ENCODE measurements at places on chromosomes 1 and 21. TPM values are rescaled to one million over a fixed set of nuclear protein-coding genes. Genes with fewer than 3 reads are reported as not detected.

Gene LRRIQ3
- total RNA-seq, result 0.59 TPM

GRCh38 chr21:41961282-41961701, 7.5 kb upstream of the C2CD2 start:
- peak; percentile 89 for DNase-seq

GRCh38 chr1:234368320-234369032, 4.8 kb upstream of the COA6 start:
- no peak for DNase-seq

Gene FUCA1
- total RNA-seq, result 31.2 TPM

GRCh38 chr1:43388613-43389012, 987 bp downstream of the MED8 start:
- DNase-seq, result no peak

Gene RNF2
- total RNA-seq, result 20.3 TPM

DNA sequence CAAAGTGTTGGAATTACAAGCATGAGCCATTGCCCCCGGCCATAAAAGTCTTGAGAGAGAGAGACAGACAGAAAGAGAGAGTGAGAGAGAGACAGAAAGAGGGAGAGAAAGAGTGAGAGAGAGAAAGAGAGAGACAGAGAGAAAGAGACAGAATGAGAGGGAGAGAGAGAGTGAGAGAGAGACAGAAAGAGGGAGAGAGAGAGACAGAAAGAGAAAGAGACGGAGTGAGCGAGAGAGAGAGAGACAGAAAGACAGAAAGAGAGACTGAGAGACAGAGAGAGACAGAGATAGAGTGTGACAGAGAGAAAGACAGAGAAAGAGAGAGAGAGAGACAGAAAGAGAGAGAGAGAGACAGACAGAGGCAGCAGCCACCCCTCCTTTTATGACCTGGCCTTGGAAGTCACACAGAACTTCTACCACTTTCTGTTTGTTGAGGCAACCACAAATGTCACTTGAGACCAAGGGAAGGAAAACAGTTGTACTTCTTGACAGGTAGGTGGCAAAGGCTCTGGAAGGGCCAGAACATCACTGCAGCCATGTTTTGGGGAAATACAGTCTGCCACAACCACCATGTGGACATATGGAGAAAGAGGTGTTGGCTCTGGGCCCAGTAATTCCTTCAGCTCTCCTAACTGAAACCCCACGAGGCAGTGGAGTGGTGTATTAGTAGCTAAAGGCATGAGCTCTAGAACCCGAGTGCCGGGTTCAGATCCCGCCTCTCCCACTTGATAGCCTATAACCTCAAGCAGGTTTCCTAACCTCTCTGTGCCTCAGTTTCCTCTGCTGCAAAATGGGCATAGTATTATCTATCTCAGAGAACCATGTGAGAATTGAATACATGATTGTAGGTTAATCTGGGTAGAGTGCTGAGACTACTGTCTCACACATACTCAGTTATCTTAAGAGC, 50.6 kb downstream of the TNFRSF8 start:
- DNase-seq, result peak; percentile 90

Gene PGLYRP4
- total RNA-seq, result not detected

DNA sequence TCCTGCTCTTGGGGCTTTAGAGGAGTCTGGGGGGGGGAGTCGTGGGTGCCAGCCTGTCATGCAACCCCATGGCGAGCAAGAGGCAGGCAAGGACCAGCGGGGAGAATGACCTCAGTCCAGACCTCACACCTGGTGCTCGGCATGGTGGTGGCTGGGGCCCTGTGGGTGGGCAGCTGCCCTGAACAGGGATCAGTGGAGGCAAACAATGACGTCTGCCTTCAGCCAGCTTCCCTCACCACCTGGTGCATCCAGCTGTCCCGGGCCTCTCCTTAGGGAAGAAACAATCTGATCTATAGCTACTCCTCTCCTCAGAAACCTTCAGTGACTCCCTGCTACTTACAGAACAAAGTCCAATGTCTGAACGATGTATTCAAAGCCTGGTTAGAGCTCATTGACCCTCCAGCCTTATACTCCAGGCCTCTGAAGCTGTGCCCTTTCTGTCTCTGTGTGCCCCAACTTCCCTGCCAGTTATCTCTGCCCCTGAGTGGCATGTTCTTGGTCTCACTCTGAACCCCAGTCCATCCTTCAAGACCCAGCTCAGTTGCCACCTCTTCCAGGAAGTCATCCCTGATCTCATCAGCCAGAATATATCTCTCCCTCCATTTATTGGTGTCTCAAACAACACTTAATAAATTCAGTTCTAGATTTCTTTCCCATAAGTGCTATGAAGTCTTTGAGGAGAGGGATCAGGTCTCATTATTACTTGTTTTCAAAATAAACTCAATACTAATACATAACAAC, 6.6 kb downstream of the PADI2 start:
- peak; percentile 4 for DNase-seq

Gene RIIAD1
- not detected for total RNA-seq

- DNase-seq, result peak; percentile 92
Observed at GRCh38 chr1:27122652-27123051, 32.3 kb downstream of the SLC9A1 start.

DNA sequence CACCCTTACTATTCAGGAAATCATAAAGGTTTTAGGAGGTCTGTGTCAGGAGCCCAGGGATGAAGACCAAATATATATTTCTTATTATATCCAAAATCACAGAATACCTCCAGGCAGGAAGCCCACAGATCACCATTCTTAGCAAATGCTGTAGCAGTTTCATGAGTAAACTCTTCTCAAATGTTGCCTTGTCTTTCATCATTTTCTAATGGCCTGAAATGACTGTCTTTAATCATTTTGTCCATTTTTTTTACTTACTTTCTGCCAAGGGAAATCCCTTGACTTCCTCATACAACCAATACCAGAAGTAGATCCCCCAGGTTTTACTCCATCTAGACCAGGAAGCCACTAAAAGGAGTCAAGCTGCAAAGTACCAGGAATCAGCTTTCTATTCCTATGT, 32.4 kb downstream of the PSMG1 start:
- DNase-seq, result no peak

GRCh38 chr1:175376194-175376593, 183.6 kb upstream of the KIAA0040 start:
- no peak for DNase-seq

Data from osteoblast (primary cell).